T-helper 1 cell (primary cell): ENCODE measurements at places on chromosomes 4 and X.

- DNase-seq = no peak
These were observed 2.3 kb downstream of the FAM3A start for GRCh38 chrX:154513716-154514115.

GRCh38 chr4:62096881-62097280 lies 896.8 kb downstream of the ADGRL3 start:
- DNase-seq = no peak

DNA sequence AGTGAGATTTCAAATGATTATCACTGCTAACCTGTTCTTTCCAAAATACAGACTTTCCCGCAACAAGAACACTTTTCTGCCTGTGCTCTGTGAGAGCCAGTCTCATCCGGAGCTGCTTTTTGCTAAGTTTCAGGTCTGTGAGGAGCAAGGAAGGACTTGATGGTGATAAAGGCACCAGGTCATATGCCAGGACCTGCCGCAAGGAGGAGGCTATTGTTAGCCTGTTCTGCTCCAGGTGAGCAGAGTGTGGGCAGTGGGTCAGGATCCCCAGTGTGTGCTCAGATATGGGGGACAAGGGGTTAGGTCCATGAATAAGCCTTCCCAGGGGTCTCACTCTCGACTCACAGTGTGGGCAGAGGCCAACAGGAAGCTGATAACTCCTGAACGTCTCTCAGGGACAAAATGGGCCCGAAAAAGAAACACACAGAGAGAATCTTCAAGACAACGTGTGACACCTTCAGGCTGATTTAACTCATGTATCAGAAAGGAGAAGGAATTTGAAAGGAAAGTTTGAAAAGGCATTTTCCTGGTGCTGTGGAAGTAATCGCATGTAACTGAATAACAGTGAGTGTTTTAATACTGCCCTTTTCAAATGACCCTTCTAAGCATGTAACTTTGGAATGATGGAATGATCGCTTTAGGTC lies 57.7 kb upstream of the PDLIM3 start:
- no peak for DNase-seq

DNA sequence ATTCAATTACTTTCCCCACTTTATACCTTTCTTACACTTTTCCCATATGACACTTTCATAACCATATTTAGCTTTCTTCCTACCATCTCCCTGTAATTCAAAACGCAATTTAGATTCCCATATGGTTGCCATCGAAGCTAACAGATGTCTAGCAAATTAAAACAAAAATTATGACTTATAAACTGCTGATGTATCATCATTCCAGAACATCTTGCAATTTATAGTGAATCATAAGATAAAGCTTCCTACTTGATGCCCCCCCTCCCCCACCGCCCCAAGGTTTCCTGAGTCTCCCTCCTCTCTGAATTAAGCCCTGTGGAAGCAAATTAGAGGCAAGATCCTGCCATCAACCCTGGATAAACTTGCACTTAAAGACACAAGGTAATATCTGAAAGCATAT lies 5.4 kb downstream of the TSPAN5 start:
- no peak for DNase-seq

GRCh38 chr4:8167291-8167690 lies 8.7 kb upstream of the ABLIM2 start:
- DNase-seq = no peak

- no peak for DNase-seq
These were observed 5.8 kb downstream of the TAFAZZIN start for GRCh38 chrX:154417157-154417556.

DNA sequence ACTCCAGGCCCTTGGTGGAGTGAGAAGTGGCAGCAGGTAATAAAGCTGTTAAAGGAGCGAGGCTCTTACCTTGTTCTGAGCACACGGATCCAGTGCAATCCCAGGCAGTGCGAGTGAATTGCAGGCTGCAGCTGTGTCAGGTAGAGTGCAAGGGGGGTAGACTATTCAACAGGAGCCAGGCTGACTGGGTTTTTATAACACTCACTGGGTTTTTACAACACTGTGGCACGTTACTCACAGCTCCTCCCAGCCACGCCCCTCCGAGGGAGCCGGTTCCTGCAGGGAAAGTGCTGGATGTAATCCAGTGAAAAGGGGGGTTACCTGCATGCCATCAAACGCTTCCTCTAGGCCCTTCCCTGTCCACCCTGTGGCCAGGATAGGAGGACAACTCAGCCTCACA lies 358 bp downstream of the FGFBP1 start:
- no peak for DNase-seq

GRCh38 chr4:54581807-54582206 lies 76.0 kb upstream of the KIT start:
- DNase-seq = no peak

DNA sequence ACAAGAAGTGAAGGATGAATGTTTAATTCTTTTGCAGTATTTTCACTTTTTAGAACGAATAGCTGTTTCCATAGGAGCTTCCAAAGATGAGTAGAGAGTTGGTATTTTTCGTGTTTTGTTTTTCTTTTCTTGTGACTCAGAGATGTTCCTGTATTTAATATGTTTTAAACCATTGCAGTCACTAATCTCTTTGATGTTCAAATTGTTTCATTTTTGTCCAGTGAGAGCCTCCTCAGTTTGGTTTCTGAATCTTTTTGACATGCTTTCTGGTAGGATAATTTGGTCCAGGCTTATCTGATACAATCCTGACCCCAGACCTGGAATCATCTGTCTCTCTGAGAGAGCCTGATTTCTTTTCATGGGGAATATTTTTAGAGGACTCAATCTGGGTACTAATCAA lies 41.6 kb downstream of the BEX3 start:
- DNase-seq = no peak

- DNase-seq = no peak
These were observed 4.2 kb upstream of the CDS1 start for GRCh38 chr4:84578540-84579402.

- no peak for DNase-seq
These were observed 28.2 kb upstream of the PGK1 start for GRCh38 chrX:78075787-78076389.

DNA sequence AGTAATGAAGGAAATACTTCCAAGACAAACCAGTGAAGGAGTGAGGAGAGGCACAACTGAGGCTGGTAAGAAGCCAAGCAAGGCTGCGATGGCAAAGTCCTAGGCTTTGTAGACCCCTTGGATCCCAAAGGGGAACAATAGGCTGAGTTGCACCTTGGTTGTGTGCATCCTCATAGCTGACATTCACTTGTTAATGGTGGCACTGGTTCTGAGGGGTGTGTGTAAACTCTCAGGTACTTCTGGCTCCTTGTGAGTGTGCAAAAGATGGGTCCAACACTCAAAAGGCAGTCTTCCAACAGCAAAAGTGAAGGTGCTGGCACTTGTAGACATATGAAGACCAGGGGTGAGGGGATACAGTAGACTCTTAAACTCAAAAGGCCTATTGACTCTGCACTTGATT lies 60.5 kb downstream of the CCNG2 start:
- DNase-seq = no peak

GRCh38 chrX:29254515-29254914 lies 667.3 kb downstream of the IL1RAPL1 start:
- no peak for DNase-seq

- DNase-seq = no peak
These were observed 374.8 kb upstream of the ANXA10 start for GRCh38 chr4:167717495-167717894.

GRCh38 chr4:75065909-75066308 lies 133.0 kb downstream of the PARM1 start:
- no peak for DNase-seq
